ENCODE measurements at places on chromosomes 4 and X.

DNA sequence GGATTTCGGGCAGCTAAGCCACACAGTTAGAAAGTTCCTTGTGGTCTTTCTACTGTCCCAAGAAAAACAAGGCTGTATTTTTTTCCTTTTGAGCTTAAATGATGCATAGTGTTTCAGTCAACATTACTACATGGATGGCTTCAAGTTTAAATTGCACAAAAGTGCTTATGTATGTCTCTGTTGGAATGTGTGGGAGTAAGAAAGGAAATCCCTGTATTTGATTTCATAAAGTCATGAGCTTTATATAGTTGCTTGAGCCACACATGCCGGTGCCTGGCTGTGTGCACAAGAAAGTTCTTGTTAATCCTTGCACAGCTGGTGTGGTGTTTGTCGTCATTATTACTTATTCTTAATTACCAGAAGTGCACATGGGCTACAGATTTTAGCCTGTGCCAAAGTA lies 262.2 kb downstream of the ARHGAP10 start:
- DNase-seq, result no peak

DNA sequence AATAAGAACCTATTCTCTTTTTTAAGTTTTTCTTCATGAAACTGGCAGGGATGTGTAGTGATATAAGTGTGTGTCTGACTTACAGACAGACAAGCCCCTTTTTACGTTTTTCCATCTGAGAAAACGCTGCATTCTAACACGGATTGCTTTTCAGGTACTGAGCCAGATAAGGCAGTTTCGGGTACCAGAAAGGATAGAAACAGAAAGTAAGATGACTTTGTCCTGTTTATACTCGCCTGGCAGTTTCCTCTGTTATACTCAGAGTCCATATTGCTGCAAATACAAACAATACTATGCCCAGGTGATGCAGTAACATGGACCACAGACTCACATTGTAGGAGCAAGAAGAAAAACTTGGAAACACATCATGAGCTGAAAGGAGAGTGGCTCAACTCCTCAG lies 2320.6 kb upstream of the AGA start:
- DNase-seq, result no peak

DNA sequence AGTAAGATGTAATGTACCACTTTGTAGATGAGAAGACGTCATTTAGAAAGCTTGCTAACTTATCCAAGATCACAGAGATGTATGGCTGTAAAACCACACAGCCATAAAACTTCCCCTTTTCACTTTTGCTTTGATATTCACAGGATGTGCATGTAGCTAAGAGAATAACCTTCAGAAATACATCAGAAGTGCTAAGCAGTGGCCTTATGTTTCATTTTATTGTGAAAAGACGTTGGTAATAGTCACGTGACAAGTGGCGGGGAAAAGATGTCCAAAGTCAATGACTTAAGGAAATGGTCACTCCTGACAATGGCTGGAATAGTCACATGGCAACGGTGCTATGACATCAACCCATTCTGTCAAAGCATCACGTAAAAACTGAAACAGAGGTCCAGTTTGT lies 12.9 kb upstream of the WDR17 start:
- DNase-seq, result no peak

DNA sequence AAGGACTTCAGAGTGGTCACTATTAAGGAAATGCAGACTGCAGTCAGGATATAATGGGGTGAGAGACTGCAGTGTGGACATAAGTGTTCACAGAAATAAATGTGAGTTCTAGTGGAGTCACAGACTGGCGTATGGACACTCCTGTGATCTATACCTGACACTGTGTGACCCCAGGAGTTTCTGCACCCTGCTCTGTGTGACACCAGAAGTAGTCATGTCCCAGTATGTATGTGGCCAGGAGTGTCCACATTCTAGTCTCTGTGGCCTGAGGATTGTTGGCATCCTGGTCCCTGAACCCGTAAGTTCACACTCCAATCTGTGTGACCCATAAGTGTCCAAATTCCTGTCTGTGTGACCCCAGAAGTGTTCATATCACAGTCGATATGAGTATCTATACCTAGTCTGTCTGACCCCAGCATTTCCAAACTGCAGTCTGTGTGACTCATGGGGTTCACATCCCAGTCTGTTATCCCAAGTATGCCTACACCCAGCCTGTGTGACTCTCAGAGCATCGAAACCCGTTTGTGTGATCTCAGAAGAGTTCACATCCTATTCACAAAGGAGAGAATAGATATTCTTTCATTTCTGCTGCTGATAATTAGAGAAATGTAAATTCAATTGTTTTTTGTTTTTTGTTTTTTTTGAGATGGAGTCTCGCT lies 16.3 kb downstream of the WDR13 start:
- DNase-seq, result no peak

DNA sequence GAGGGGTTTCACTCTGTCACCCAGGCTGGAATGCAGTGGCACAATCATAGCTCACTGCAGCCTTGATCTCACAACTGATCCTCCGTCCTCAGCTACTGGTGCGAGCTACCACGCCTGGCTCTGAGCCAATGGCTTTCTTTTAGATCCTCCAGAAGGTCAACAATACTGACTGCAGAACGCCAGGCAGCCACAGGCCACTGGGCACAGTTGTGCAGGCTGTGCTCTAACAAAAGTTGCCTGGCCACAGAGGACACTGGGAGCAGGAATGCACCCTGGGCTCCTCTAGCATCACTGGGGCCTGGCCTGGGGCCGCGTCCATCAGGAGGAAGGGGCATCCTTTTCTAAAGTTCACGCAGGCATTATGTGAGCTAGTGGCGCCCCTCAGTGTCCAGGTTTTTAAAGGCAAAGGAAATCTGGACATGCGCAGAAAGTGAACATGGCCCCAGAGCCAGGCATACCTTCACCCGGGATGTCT lies 14.9 kb upstream of the PORCN start:
- DNase-seq, result no peak

GRCh38 chrX:47198026-47198686 lies 4.5 kb downstream of the UBA1 start:
- no peak for DNase-seq
